ENCODE measurements at places on chromosomes 3 and 15. TPM values are rescaled to one million over a fixed set of nuclear protein-coding genes. Genes with fewer than 3 reads are reported as not detected.
A peak's percentile ranks its signal among the peaks of the same experiment; 100 is the strongest.

DNA sequence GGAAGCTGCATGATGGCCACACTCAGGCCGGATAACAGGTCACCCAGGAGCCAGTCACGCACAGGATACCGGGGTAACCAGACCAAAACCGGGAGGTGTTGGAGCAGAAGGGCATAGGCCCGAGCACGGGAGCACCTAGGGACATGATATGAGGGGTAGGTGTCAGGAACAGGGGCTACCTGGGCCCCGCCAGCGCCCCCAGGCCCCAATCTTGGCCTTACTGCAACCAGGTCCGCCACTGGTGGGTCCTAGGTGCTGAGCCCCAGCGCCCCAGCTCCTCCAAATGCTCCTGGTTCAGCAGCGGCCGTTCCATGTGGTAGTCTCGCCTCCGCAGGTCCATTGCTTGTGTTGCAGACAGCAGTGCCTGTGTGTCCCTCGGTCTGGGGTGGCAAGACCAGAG lies 2.0 kb downstream of the SLC26A6 start:
- H3K36me3 ChIP-seq, result peaks cover 13% of the 10 kb centered on the region
- H3K4me1 ChIP-seq, result peaks cover 18% of the 10 kb centered on the region
- no peak overlapping the region for H3K4me3 ChIP-seq
- no peak for DNase-seq

- H3K4me1 ChIP-seq, result no peaks in the 10 kb centered on the region
- no peak overlapping the region for H3K4me3 ChIP-seq
- DNase-seq, result no peak
- H3K27me3 ChIP-seq, result peaks cover 28% of the 10 kb centered on the region
- H3K36me3 ChIP-seq, result no peaks in the 10 kb centered on the region
- no peak overlapping the region for H3K27ac ChIP-seq
These were observed 284.1 kb upstream of the NR2E3 start for GRCh38 chr15:71526060-71526820.

TMEM41A gene
- total RNA-seq, result 16.2 TPM

DNA sequence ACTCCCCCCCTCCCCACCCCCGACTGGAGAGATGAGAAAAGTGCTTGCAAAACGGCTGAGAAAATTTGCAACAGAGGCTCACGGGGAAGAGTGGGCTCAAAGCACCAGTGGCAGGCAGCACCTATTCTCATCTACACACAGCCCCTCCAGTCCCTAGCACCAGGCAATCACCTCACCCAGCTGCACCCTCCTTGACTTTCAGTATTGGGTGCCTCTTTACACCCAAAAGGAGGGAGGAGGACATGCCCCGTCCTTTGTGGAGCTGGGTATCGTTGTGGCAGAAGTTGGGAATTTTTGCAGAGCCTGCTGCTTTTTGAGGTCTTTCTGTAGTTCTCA lies 182.8 kb upstream of the TOPAZ1 start:
- peaks cover 45% of the 10 kb centered on the region for H3K27me3 ChIP-seq
- peaks cover 15% of the 10 kb centered on the region for H3K4me1 ChIP-seq
- H3K36me3 ChIP-seq, result no peaks in the 10 kb centered on the region
- no peak for DNase-seq
- no peak overlapping the region for H3K4me3 ChIP-seq
- H3K27ac ChIP-seq, result no peak overlapping the region

DNA sequence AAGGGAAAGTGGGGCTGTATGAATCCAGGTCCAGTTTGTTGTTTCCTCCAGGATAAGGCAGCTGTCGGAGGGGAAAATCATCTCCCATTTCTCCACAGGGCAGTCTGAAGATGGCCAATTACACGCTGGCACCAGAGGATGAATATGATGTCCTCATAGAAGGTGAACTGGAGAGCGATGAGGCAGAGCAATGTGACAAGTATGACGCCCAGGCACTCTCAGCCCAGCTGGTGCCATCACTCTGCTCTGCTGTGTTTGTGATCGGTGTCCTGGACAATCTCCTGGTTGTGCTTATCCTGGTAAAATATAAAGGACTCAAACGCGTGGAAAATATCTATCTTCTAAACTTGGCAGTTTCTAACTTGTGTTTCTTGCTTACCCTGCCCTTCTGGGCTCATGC lies 911 bp downstream of the CCRL2 start:
- no peak overlapping the region for H3K27ac ChIP-seq
- peaks cover 1% of the 10 kb centered on the region for H3K27me3 ChIP-seq
- H3K4me1 ChIP-seq, result peaks cover 13% of the 10 kb centered on the region
- no peaks in the 10 kb centered on the region for H3K36me3 ChIP-seq

ENTPD3 gene
- total RNA-seq, result not detected

DNA sequence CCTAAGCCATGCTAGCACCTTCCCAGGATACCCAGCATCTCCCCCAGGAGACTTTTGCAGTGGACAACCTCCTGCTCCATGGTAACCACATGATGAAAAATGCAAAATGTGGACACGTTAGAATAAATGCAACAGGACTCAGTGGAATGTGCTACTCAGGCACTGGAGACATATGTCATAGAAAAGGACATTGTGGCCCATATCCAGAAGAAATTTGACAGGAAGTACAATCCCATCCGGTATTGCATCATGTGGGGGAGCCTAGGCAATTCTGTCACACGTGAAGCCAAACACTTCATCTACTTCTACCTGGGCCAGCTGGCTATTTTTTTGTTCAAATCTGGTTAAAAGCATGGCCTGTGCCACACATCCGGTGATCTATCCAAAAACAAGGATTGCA lies 227.2 kb upstream of the GPR149 start:
- no peaks in the 10 kb centered on the region for H3K36me3 ChIP-seq
- no peaks in the 10 kb centered on the region for H3K27me3 ChIP-seq
- no peak overlapping the region for H3K4me3 ChIP-seq
- no peak for DNase-seq

- no peak for DNase-seq
- H3K4me3 ChIP-seq, result no peak overlapping the region
- H3K4me1 ChIP-seq, result no peaks in the 10 kb centered on the region
These were observed 249.3 kb upstream of the FEZF2 start for GRCh38 chr3:62622553-62623174.

GRCh38 chr3:77690284-77690845 lies 650.5 kb downstream of the ROBO2 start:
- H3K4me3 ChIP-seq, result no peak overlapping the region
- H3K27me3 ChIP-seq, result no peaks in the 10 kb centered on the region
- H3K36me3 ChIP-seq, result no peaks in the 10 kb centered on the region
- no peak for DNase-seq
- H3K4me1 ChIP-seq, result no peaks in the 10 kb centered on the region

CTXND1 gene
- not detected for total RNA-seq

MFN1 gene
- 31.1 TPM for total RNA-seq

GRCh38 chr15:59711451-59712243 lies 22.5 kb upstream of the BNIP2 start:
- H3K36me3 ChIP-seq, result no peaks in the 10 kb centered on the region
- peaks cover 4% of the 10 kb centered on the region for H3K27me3 ChIP-seq
- no peak overlapping the region for H3K27ac ChIP-seq
- H3K4me3 ChIP-seq, result no peak overlapping the region
- no peaks in the 10 kb centered on the region for H3K4me1 ChIP-seq

KY gene
- total RNA-seq, result not detected

FSIP1 gene
- 0.68 TPM for total RNA-seq

- H3K27ac ChIP-seq, result no peak overlapping the region
- no peaks in the 10 kb centered on the region for H3K36me3 ChIP-seq
- no peaks in the 10 kb centered on the region for H3K27me3 ChIP-seq
- DNase-seq, result peak; percentile 21
- peaks cover 20% of the 10 kb centered on the region for H3K4me1 ChIP-seq
- H3K4me3 ChIP-seq, result no peak overlapping the region
These were observed 15.6 kb downstream of the FRMD4B start for GRCh38 chr3:69370156-69370883.

ANO10 gene
- total RNA-seq, result 8.4 TPM

SST gene
- total RNA-seq, result not detected

ST3GAL6 gene
- total RNA-seq, result not detected

SLC22A13 gene
- total RNA-seq, result 0.12 TPM

ISG20 gene
- total RNA-seq, result 68.2 TPM

DNA sequence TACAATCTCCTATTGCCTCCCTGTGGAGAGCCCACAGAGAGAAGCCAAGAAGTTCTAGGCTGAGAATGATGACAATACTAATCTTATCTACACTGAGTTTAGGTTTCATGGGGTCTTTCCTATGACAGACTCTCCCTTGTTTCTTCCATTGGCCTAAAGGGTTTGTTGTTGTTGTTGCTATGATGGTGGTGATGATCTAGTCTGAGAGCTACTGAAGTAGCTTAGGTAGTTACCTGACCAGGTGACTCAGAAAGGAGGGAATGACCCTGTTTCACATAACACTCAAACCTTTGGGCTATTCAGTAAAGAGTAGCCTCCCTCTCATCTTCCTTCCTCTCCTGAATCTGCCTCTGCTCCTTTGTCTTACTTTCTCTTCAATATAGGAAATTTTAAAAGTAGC lies 170.2 kb downstream of the GMNC start:
- no peak for DNase-seq
- peaks cover 29% of the 10 kb centered on the region for H3K27me3 ChIP-seq
- no peaks in the 10 kb centered on the region for H3K36me3 ChIP-seq
- no peaks in the 10 kb centered on the region for H3K4me1 ChIP-seq
- no peak overlapping the region for H3K4me3 ChIP-seq

GRCh38 chr3:195405651-195406050 lies 37.2 kb downstream of the ACAP2 start:
- H3K4me3 ChIP-seq, result no peak overlapping the region
- no peaks in the 10 kb centered on the region for H3K27me3 ChIP-seq
- H3K4me1 ChIP-seq, result peaks cover 48% of the 10 kb centered on the region
- H3K36me3 ChIP-seq, result peaks cover 21% of the 10 kb centered on the region

SIDT1 gene
- total RNA-seq, result 11.3 TPM

- peaks cover 22% of the 10 kb centered on the region for H3K36me3 ChIP-seq
- no peak overlapping the region for H3K27ac ChIP-seq
- no peak for DNase-seq
- no peaks in the 10 kb centered on the region for H3K4me1 ChIP-seq
- no peak overlapping the region for H3K4me3 ChIP-seq
These were observed 73.2 kb downstream of the XRN1 start for GRCh38 chr3:142374687-142375086.

NPAP1 gene
- total RNA-seq, result not detected
